Trophoblast cell (in vitro differentiated cells and primary cell): ENCODE measurements at places on chromosomes 16 and 17.

- H3K4me3 ChIP-seq = no peak overlapping the region
- peak; percentile 99 for DNase-seq
- no peaks in the 10 kb centered on the region for H3K36me3 ChIP-seq
- no peak overlapping the region for H3K27ac ChIP-seq
Measured at GRCh38 chr17:2786176-2786881, 9.9 kb upstream of the RAP1GAP2 start.

DNA sequence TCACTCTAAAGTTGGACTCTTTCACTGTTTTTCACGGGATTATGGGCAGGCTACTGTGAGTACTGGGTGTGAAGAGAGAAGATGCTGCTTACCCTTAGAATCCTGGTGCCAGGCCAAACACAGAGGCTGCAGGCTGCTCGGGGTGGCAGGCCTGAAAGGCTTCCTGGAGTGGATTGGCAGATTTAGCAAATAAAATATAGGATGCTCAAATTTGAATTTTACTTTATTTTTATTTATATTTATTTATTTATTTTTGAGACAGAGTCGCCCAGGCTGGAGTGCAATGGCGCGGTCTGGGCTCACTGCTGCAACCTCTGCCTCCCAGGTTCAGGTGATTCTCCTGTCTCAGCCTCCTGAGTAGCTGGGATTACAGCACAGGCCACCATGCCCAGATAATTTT lies 14.9 kb upstream of the STAC2 start:
- no peaks in the 10 kb centered on the region for H3K36me3 ChIP-seq
- no peaks in the 10 kb centered on the region for H3K4me1 ChIP-seq
- DNase-seq = no peak
- H3K27me3 ChIP-seq = no peaks in the 10 kb centered on the region
- no peak overlapping the region for H3K4me3 ChIP-seq
- no peak overlapping the region for H3K27ac ChIP-seq

- H3K36me3 ChIP-seq = no peaks in the 10 kb centered on the region
- H3K27me3 ChIP-seq = peaks cover 33% of the 10 kb centered on the region
- H3K27ac ChIP-seq = no peak overlapping the region
- H3K4me3 ChIP-seq = no peak overlapping the region
- peaks cover 29% of the 10 kb centered on the region for H3K4me1 ChIP-seq
Measured at GRCh38 chr17:50637829-50638605, 3.3 kb downstream of the ABCC3 start.

DNA sequence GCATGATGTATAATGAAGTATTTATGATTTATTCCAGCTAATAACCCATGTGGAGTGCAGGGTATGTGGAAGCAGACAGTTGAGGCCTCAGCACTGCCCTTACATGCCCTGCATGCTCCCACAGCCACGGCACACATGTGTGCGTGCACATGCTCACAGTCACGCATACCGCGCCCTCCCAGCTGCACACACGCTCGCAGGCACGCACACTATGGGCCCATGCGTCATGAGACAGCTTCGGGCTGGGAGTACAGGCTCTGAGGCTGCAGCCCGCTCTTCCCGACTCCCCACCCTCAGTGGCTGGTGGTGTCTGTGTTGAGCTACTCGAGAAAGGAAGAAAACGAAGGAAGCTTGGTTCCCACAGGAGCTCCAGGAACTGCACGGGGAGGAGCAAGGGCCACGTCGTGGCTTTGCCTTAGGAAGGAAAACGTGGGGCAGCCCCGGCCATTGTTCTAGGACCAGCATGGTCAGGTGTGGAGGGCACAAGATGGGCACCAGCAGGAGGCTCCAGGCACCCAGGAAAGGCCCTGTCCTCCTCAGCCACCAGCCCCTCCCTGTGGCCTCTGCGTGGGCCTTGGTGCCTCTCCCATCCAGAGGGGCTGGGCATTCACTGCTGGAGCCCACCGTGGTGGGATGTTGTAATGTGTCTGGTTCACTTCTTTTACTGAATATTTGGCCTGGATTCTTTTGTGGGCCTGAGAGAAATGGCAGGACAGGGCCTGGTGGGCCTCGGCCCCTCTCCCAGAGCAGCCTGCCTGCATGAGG lies 27.5 kb upstream of the CDH15 start:
- no peaks in the 10 kb centered on the region for H3K27me3 ChIP-seq
- H3K4me3 ChIP-seq = peak overlapping the region; percentile 20
- no peaks in the 10 kb centered on the region for H3K4me1 ChIP-seq

DNA sequence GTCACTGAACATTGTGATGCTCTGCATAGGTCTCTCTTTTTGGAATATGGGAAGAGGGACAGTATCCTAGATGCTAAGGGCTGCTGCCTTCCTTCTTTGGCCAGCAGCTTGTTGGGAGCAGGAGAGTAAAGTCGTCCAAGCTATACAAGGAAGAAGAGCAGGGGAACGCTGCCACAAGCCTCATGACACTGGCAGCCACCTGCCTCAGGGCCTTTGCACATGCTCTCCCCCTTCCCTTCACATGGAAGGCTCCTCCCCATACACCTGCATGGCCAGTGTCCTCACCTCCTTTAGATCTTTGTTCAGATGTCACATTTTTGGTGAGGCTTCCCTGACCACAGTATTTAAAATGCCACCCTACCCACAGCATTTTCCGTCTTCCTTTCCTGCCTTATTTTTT lies 78.1 kb upstream of the CRHR1 start:
- H3K27me3 ChIP-seq = no peaks in the 10 kb centered on the region
- no peaks in the 10 kb centered on the region for H3K36me3 ChIP-seq
- H3K27ac ChIP-seq = no peak overlapping the region
- H3K4me1 ChIP-seq = no peaks in the 10 kb centered on the region
- H3K4me3 ChIP-seq = no peak overlapping the region
